ENCODE measurements at places on chromosomes 7 and 10. TPM values are rescaled to one million over a fixed set of nuclear protein-coding genes. Genes with fewer than 3 reads are reported as not detected.

- no peak for DNase-seq
These were observed 17.6 kb upstream of the SLC29A3 start for GRCh38 chr10:71301371-71301916.

DNA sequence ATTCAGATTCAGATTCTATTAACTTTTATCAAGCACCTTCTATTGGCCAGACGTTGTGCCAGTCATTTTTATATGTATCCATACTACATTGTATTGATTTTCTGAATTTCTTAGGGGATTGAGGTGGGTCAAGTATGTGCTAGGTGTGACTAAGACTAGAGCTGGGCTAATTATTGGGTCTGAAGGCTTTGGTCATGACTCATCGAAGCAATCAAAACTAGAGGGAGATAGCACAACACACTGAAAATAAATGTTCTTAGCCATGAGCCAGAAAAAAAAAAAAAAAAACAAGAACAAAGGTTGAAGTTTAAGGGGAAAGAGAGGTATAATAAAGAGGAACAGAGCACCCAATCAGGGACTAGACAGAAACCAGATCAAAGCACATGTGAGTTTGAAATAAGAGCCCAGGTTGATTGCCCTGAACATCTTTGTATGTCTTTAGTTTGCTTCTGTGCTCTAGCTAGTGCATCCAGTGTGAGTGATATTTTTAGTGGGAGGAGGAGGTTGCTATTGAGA is 171.6 kb upstream of the FOXP2 start:
- DNase-seq = no peak

GRCh38 chr7:45061806-45062425 is 26.9 kb downstream of the NACAD start:
- DNase-seq = no peak

GRCh38 chr10:45040921-45041542 is 40.3 kb downstream of the ZNF22 start:
- no peak for DNase-seq

DNA sequence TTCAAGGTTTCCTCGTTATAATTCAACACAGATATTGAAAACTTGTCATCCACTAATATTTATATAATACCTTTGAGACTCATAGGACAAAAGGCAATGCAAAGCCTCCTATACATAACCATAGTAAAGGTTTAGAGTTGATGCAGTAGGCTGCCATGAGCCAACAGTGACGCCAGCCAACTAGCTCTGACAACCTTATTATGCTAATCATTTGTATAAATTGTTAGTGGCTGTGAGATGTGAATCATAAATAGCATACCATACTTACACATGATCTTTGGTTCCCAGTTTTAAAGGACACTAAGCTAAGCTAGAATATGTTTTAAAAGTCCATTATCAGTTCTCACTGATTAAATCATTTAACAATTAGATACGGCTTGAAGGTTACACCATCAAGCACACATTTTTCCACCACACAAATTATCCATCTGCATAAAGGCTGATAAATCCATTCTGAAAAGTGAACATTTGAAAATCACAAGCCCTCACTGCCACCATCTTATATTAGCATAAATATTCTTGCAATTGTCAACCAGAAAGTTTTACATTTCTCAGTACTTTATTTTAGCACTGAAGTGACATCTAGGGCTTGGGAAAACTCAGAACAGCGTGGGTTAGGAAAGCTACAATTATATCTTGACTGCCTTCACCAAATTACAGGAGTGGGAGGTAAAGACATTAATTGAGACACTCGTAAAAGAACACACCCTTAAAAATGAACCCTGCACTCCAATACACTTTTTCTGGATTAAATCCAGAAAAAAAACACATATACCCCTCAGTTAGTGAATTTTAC is 30.7 kb downstream of the COA1 start:
- no peak for DNase-seq

GRCh38 chr7:1692515-1693418 is 22.7 kb downstream of the ELFN1 start:
- no peak for DNase-seq

Gene SEC61A2
- total RNA-seq = 5.1 TPM
